Coronary artery (tissue), 2 donors: ENCODE measurements at places on chromosomes 2 and 18.

DNA sequence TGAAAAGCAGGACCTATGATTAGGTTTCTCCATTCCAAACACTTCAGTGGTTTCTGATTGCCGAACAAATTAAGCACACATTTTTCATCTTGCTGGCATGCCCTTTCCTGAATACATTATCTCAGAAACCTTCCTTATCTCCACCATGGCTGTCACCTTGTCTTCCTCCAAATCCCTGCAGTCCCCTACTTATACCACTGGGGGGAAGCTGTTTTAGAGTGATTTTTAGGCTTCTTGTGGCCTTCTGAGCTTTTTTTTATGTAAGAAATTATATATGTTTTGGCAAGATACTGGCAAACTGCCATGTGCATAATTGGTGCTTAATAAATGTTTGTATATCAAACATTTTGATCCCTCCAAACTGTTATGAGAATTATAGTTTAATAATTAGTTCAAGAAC is 229.2 kb downstream of the MYT1L start:
- DNase-seq, result no peak

DNA sequence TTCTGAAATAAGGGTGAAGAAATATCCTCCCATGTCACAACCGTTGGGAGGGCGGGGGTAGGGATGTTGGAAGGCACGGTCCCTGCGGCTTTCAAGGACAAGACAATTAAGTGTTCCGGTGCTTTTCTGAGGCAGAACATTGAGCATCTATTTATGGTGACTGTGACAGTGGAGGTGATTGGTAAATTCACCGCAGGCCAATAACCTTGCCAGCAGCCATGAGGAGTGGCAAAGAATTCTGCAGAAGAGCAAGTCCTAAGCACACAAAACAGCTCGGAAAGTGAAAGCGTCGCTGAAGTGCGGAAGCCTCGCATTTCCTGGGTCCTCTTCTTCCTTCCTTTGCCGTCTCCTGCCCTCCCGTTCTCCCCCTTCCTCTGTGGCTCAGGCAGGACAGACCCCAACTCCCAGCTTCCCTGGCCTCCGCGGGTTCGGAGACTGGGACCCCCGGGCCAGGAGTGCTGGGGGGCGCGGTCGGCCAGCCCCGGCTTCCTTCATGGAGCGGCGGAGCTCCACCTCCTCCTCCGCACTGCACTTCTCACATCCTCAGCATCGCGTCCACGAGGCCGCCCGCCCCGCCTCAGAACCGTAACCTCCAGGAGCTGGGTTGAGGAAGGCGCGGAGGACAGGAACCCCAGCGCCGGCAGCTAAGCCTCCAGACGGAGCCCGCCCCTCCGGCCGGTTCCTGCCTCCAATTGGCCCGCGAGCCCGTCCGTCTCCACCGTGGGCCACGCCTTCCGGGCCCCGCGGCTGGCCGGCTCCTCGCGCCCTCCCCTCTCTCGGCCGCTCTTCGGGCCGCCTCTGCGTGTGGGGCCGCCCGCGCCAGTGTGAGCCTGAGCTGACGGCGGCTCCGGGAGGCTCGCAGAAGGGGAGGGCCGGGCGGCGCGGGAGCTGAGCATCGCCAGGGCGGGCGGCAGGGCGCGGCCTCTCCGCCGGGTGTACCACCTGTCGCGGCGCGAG is at the start of gene ME2:
Gene ME2 (plus strand): TSS at position 774 of the 957 bp plus-strand sequence. CDS start 16,703 bp downstream, outside the sequence.
- peak; percentile 94 for DNase-seq

DNA sequence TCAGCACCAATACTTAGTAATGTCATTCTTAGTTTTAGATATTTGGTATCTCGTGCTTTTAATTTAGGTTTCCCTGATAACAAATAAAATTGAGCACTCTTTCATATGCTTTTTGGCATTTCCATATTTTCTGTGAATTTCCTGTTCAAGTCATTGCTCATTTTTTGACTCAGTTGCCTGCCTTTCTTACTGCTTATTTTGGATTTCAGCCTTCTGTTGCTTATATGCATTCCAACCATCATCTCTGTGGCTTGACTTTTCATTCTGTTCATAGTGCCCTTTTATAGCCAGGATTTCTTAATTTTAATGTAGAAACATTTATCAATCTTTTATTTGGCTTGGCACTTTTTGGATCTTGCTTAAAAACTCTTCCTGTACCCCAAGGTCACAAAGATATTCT is 14.5 kb upstream of the KIF3C start:
- DNase-seq, result no peak

- DNase-seq, result no peak
Measured at GRCh38 chr2:176063958-176064357, 19.8 kb downstream of the EVX2 start.

DNA sequence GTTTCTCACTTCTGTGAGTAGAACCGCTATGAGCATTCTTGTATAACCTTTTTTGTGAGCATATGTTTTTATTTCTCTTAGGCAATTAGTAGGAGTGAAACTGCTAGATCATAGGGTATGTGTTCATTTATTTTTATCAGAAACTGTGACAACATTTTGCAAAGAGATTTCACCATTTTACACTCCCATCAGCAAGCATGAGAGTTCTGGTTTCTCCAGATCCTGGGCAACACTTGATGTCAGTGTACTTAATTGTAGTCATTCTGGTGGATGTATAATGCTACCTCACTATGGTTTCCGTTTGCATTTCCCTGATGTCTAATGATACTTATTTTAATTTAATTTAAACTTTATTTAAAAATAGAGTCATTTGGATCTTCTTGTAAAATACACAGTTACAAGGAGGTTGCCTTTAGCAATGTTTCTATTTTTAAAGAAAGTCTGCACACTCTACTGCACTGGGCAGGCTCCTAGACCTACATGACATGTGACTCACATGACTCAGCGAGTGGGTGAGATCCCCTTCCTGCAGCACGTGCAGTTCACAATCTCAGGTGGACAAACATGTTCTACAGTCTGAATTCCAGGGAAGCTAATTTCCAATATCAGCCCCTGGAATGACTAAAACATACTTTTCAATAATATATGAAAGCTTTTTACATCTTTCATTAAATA is 127.0 kb upstream of the BCL2L11 start:
- no peak for DNase-seq

- DNase-seq, result no peak
Measured at GRCh38 chr2:15579641-15580040, 12.0 kb upstream of the DDX1 start.

GRCh38 chr2:237101118-237101979 is 15.7 kb downstream of the COPS8 start:
- DNase-seq, result no peak

DNA sequence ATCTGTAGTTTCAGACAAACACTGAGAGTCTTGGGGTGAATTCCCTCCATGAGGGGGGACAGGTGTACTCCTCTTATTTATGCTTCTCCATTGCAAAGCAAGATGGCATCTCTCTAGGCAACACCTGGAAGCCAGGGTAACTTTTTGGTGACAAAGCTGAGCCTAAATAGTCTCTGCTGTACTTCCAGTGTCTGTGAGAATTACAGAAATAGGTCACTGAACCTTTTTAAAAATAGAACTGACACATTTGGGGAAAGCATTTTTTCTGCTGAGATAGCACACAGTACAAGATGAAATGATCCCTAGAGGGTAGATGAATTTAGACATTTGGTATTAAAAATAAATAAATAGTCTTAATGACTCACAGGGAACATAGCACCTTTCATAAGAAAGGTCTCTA is 71.7 kb upstream of the SP3 start:
- DNase-seq, result no peak

GRCh38 chr18:63207143-63207790 is 112.3 kb downstream of the BCL2 start:
- no peak for DNase-seq

DNA sequence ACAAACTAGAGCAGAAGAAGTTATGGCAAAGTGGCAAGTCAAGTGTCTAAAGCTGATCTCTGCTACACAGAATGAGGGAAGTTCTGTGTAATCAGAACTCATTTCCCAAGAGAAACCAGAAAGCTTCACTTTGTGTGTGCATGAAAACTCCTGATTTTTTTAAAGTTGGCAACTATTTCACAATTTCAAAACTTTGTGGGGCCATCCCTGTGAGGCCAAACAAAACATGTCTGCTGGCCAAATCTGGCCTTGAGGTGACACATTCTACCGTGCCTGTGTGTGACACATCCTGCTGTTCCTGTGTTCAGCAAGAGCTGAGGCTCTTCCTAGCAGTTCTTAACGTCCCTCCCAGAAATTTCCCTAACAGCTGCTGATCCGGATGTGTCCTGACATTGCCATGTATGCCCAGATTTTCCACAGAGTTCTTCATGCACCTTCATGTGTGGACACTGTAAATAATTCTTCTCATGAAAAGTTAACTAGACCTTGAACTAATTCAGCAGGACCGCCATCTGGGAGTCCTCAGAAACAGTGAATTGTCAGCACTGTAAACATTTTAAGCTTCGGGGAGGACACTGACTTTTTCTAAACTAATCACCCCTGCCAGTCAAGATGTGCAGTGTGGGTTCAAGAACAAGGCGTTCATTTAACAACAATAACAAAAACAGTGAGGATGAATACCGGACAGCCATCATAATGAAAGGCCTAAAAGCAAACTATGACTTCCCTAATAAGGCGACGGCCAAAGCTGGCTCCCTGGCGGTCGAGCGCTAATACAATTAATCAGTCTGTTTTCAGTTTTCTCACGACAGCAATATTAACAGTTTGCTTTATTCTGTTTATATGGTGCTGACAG is 99.0 kb downstream of the PLEKHM3 start:
- DNase-seq, result no peak

- no peak for DNase-seq
Measured at GRCh38 chr2:45928946-45929345, 277.5 kb downstream of the PRKCE start.

DNA sequence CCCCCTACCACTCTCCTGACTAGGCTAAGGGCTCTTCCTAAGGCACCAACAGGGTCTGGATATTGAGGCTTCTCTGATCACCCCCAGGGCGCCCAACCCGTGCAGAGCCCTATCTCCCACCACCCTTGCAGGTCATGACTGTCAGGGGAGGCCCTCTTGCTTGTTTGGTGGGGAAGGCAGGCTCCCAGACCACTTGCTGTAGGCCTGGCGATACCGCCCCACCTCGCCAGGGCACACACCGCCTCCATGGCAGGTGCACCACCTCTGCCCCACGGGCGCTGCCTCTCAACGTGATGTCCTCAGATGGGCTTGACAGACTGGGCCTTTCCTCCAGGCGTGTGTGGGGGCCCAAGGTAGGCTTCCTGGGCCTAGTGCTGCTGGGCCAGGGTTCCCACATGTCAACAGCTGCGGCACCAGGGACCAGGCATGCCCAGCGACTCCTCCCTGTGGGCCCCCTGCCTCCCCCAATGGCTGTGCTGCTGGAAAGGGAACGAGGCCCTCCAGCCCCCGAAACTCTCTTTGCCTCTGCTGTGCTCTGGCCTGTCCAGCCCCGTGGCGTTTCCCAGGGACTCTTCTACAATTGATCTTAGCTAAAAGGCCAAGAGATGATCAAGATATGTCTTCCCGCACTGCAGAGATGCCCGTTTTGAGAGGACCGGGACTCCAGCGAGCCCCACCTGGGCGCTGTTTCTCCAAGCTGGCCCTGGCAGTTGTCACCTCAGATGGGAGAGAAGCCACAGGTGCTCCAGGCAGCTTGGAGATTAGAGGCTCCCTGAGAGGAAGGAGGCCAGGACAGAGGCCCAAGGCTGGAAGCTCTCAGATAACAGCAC is 7.5 kb downstream of the NPPC start:
- DNase-seq, result no peak
